ENCODE measurements at places on chromosomes 13 and 19. TPM values are rescaled to one million over a fixed set of nuclear protein-coding genes. Genes with fewer than 3 reads are reported as not detected.
A peak's percentile ranks its signal among the peaks of the same experiment; 100 is the strongest.

The POSTN gene
- polyA plus RNA-seq, result not detected

The PEAK3 gene
- 1.0 TPM for polyA plus RNA-seq

The SIAH3 gene
- not detected for polyA plus RNA-seq

The PSG3 gene
- polyA plus RNA-seq, result not detected

The FFAR1 gene
- polyA plus RNA-seq, result 1.0 TPM

The CLEC17A gene
- 71.6 TPM for polyA plus RNA-seq

The EBPL gene
- polyA plus RNA-seq, result 68.2 TPM

The WDR62 gene
- polyA plus RNA-seq, result not detected

The CGB1 gene
- not detected for polyA plus RNA-seq

The ZNF708 gene
- polyA plus RNA-seq, result 17.5 TPM

The CAPN12 gene
- polyA plus RNA-seq, result 3.3 TPM

GRCh38 chr13:31719214-31719613 is 20.1 kb upstream of the RXFP2 start:
- H3K36me3 ChIP-seq, result no peaks in the 10 kb centered on the region
- H3K4me1 ChIP-seq, result no peaks in the 10 kb centered on the region
- peaks cover 12% of the 10 kb centered on the region for H3K27me3 ChIP-seq
- H3K4me3 ChIP-seq, result no peak overlapping the region
- no peak for DNase-seq

GRCh38 chr13:32852526-32852925 is 163.7 kb upstream of the KL start:
- no peak overlapping the region for H3K4me3 ChIP-seq
- no peaks in the 10 kb centered on the region for H3K4me1 ChIP-seq
- peaks cover 13% of the 10 kb centered on the region for H3K27me3 ChIP-seq
- H3K27ac ChIP-seq, result no peak overlapping the region
- H3K36me3 ChIP-seq, result no peaks in the 10 kb centered on the region

DNA sequence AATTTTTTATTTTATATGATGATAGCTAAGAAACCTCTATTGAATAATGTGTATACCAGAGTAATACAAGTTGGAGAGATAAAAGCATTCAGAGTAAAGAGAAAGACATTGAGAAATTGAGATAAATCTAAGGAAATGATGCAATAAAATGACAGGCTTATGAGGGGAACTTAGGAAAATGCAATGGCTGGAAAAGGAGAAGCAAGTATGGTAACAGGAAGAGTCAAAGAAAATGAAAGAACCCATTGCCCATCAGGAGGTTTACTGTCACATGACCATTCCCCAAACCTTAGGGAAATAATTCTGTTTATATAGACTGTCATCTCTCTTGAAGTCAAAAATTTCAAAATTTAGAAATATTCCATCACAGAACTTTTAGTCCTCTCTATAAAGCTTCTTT is 808.0 kb upstream of the PRR20A start:
- no peak overlapping the region for H3K27ac ChIP-seq
- H3K4me3 ChIP-seq, result no peak overlapping the region

GRCh38 chr13:21901336-21901735 is 230.5 kb downstream of the FGF9 start:
- H3K4me3 ChIP-seq, result no peak overlapping the region
- no peaks in the 10 kb centered on the region for H3K36me3 ChIP-seq
- no peaks in the 10 kb centered on the region for H3K4me1 ChIP-seq
- no peak for DNase-seq
- H3K27ac ChIP-seq, result no peak overlapping the region

DNA sequence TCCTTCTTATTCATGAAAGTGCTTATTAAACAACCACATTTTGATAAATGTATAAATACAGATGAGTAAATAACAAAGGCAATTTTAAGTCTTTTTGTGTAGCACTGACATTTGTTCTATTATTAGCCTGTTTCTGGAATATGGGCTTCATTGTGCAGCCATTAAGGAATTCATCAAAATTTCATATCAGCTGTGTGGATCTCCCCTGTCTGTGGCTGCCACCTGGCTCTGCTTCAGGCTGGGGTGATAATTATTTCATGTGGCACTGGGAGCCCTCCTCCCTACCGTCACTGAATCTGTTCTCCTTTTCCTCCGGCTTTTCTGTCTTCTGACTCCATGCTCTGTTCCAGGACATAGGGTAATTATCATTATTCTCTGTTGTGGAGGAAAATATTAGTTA is 57.1 kb downstream of the LMO7 start:
- H3K27me3 ChIP-seq, result no peaks in the 10 kb centered on the region
- no peaks in the 10 kb centered on the region for H3K36me3 ChIP-seq
- no peak for DNase-seq
- no peaks in the 10 kb centered on the region for H3K4me1 ChIP-seq
- H3K4me3 ChIP-seq, result no peak overlapping the region
- H3K27ac ChIP-seq, result no peak overlapping the region

DNA sequence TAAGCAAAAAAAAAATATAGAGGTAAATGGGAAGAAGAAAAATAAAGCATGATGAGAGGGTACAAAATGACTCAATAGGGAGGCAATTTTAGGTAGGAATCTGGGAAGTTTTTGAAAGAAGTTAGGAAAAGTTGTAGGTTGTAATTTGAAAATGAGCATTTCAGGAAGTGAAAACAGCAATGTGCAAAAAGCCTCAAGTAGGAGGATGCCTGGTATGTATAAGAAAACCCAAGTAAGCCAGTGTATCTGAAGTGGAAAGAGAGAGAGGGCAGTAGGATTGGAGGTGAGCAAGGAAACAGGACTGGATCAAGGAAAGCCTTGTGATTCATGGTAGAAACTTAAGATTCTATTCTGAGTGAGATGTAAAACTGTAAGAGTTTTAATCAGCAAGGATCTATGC is 121.6 kb upstream of the SPRY2 start:
- DNase-seq, result no peak
- no peaks in the 10 kb centered on the region for H3K36me3 ChIP-seq
- H3K27me3 ChIP-seq, result no peaks in the 10 kb centered on the region
- no peak overlapping the region for H3K27ac ChIP-seq
- H3K4me1 ChIP-seq, result peaks cover 14% of the 10 kb centered on the region

DNA sequence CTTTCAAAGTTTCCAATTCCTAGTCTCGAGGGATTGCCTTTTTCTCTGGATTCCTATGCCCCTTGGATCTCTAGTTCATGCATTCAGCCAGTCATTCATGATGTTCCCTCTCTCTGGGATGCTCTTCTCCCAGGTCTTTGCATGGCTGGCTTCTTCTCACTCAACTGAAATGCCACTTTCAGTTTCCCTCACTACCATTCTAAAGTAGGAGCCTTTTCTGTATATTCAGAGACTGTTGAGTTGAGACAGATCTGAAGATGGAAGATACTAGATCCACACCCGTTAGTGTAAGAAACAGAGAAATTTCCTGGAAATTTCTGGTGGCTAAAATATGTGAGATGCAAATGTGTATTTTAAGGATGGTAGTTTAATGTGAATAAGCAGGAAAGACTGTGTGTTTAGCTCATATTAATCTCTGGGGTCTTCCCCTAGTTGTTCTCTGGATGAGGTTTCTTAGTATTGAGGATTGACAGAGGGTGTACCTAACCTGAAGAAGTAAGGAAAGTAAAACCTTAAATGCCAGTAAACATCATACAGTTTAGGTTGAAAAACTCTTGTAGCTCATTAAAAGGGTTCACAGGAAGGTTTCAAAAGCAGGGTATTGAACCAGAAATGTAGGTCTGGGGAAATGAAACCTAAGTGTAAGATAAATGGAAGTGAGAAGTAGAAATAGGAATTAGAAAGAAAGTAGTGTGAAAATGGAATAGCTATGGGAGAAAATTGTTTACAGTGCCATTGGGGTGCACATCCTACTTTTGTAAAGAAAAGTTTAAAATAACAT is 331.3 kb downstream of the NDFIP2 start:
- H3K4me1 ChIP-seq, result peaks cover 15% of the 10 kb centered on the region
- H3K36me3 ChIP-seq, result no peaks in the 10 kb centered on the region
- peak; percentile 51 for DNase-seq
- no peaks in the 10 kb centered on the region for H3K27me3 ChIP-seq
- H3K27ac ChIP-seq, result peak overlapping the region; percentile 97
- H3K4me3 ChIP-seq, result peak overlapping the region; percentile 60

- H3K4me3 ChIP-seq, result no peak overlapping the region
- no peaks in the 10 kb centered on the region for H3K27me3 ChIP-seq
- no peak for DNase-seq
- H3K36me3 ChIP-seq, result no peaks in the 10 kb centered on the region
- no peaks in the 10 kb centered on the region for H3K4me1 ChIP-seq
- no peak overlapping the region for H3K27ac ChIP-seq
These were observed 16.2 kb downstream of the EDNRB start for GRCh38 chr13:77902319-77902963.

- peak overlapping the region; percentile 81 for H3K27ac ChIP-seq
- peak; percentile 73 for DNase-seq
- peaks cover 42% of the 10 kb centered on the region for H3K4me1 ChIP-seq
- no peak overlapping the region for H3K4me3 ChIP-seq
These were observed 25.0 kb downstream of the TSSK6 start for GRCh38 chr19:19490214-19490968.

- no peak for DNase-seq
- H3K4me1 ChIP-seq, result no peaks in the 10 kb centered on the region
- H3K4me3 ChIP-seq, result no peak overlapping the region
- H3K36me3 ChIP-seq, result peaks cover 8% of the 10 kb centered on the region
- H3K27me3 ChIP-seq, result no peaks in the 10 kb centered on the region
- no peak overlapping the region for H3K27ac ChIP-seq
These were observed 200.5 kb downstream of the ABCC4 start for GRCh38 chr13:95100525-95101433.
